GM06990 (cell line): ENCODE measurements at places on chromosomes 6 and 20.

- DNase-seq, result no peak
These were observed 21.4 kb downstream of the EIF2S2 start for GRCh38 chr20:34090645-34091044.

GRCh38 chr6:45645302-45645701 is 267.6 kb upstream of the SUPT3H start:
- no peak for DNase-seq

GRCh38 chr20:63520504-63520933 is at the start of gene PPDPF:
Gene PPDPF (plus strand): TSS chr20:63520765. CDS start chr20:63521309, 544 bp downstream.
- peak; percentile 87 for DNase-seq

- DNase-seq, result no peak
These were observed 87.2 kb downstream of the FKBP5 start for GRCh38 chr6:35601331-35602132.

- DNase-seq, result no peak
These were observed 8.5 kb upstream of the DSE start for GRCh38 chr6:116362276-116362675.

GRCh38 chr20:64055893-64056638 is 6.6 kb upstream of the SOX18 start:
- DNase-seq, result no peak

GRCh38 chr20:58078741-58079522 is 149.5 kb downstream of the ANKRD60 start:
- no peak for DNase-seq

GRCh38 chr6:154632119-154632518 is 101.1 kb upstream of the SCAF8 start:
- no peak for DNase-seq

GRCh38 chr6:135256866-135257265 is 75.8 kb downstream of the MYB start:
- no peak for DNase-seq

- no peak for DNase-seq
These were observed at the start of gene ADTRP for GRCh38 chr6:11778648-11779328. Gene ADTRP (minus strand): TSS chr6:11778803. CDS start chr6:11778759, 44 bp downstream.

GRCh38 chr6:54308289-54308985 is at the start of gene TINAG:
Gene TINAG (plus strand): TSS chr6:54308441. CDS start chr6:54308551, 110 bp downstream.
- no peak for DNase-seq

DNA sequence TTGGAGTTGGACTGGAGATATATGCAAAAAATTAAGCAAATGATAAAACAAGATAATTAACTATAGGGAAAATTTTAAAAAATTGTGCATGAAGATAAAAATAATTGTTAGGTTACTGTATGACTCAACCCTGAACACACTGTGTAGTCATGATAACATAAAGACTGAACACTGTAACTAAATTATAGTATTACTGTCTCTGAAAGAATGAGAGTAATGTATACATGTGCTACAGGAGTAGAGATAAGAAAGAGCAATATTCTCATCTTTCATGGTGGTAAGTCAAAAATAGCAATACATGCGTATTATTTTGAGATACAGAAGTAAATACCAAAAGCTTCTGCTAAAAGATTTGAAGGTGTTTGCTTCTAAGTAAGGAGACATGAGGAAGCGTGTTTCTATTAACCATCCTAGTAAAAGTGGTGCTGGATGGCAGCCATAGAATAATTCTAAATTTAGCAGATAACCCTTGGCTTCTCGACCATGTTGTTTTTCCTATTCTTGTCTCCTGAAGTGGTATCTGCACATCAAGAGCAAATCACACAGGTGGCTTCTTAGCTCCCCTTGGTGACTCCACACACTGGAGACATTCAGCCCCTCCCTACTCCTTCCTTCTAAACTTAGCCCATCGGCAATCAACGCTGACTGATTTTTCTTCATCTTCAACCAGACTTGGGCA is 390.6 kb upstream of the PLCB4 start:
- DNase-seq, result no peak

GRCh38 chr20:62345681-62346370 is 21.3 kb downstream of the LAMA5 start:
- no peak for DNase-seq

DNA sequence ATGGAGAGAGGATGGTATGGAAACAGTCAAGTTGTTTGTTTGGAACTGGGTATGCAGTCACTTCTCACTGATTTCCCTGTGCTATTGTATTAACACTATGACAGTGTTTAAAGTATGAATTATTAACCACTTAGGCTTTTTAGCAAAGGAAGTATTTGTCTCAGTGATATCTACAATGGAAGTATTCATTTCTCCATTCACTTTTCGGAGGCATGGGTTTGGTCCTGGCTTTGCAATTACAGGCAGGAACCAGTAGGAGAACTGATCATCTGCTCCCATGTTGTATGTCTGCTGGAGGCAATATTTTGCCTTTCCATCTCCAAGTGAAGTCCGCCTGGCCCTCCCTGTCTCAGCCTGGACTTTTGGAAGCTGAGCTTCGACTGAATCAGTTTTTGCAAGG is 30.6 kb upstream of the EXOC2 start:
- DNase-seq, result no peak

DNA sequence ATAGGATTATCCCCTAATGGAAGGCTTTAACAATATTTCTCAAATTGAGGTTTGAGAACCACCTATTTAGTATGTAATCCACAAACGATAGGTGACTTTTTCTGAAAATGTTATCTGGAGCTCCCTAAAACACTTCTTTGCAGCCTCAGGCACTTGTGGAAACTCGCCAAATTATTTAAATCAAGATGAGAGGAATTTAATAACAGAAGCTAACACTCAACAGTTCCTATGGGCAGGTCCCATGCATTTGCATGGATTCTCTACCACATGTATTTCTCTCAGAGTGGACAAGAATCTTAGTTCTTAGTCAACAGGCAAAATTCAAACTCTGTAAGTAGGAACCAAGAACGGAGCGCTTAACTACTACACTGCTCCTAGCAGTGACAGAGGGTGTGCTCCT is 20.7 kb downstream of the SOX4 start:
- DNase-seq, result no peak

DNA sequence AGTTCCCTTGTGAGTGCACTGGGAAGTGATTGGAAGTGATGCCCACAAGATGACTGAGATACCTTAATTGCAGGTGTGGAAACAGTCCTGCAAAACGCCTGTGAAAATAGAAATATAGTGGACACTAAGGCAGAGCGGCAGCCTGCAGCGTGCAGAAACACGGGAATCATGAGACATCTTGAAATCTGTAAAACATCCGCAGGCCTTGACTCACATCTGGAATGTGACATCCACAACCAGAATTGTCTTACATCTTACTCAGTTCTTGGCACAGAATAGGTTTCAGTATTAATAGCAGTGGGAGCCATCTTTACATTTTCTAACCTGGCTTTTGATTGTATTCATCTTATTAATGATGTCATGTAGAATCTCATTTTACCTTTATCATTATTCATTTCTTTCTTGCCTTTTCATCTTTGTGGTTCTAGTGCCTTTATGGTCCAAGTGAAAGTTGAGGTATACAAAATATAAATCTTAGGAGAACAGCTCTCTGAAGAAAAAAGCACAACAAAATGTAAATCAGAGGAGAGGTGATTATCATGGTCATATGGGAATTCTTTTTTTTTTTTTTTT is 44.6 kb downstream of the CDYL start:
- DNase-seq, result no peak

DNA sequence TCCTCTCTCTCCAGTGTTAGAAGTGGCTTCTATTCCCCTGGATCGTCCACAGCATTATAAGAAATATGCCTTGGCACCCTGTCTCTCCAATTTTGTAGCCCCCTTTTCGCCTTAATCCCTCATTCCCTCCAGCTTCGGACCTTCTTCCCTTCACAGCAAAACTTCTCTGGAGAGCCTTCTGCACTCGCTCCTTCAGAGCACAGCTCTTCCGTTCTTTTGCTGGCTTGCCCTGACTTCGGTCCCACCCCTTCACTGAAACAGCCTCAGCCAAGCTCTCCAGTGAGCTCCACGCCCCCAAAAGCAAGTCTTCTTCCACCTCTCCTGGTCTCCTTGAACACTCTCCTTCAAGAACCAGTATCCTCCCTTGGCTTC is 134.7 kb upstream of the RNF24 start:
- DNase-seq, result no peak

DNA sequence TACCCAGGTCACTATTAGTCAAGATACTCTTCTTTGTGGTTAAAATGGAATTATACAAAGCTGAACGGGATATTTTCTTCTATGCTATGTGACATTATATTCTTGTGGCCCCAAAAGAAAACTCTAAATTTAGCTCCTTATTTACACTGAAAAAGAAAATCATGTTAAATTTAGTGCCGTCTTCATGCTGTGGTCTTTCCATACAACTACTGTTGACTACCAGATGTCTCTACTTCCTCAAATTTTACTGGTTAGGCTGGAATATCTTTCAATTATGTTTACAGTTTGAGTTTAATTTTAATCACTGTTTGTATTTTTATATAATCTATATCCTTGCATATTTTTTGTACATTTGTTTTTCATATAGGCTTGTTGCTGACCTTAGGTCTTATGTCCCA is 95.6 kb upstream of the FOXO3 start:
- no peak for DNase-seq

GRCh38 chr6:110255211-110255750 is 75.1 kb downstream of the CDC40 start:
- peak; percentile 4 for DNase-seq

DNA sequence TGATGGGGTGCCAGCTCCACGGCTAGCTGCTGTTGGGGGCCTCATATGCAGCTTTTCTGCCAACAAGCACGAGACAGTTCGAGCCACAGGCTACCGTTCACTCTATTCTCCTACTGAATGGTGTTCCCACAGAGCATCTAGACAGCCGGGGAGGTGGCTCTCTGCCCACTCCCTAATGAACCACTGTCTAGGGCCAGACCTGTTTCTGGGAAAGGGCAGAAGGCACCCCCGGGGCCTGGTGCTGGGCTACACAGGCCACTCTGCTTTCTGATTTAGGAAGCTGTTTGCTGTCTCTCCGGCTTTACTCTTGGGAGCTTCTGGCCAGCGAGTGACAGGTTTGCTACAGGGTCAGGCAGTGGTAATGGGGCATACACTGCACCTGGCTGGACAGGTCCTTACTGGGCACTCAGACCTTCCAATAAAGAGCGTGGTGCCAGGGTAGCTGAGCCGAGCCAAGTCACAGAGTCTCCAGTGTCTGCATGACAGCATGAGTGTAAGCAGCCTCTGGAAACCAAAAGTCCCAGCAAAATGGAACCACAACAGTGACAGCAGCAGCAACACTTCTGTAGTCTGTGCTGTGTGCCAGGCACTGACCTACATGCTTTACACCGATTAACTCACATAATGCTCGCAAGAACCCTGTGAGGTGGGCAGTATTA is 8.4 kb downstream of the CCDC167 start:
- no peak for DNase-seq

- DNase-seq, result no peak
These were observed 17.4 kb upstream of the GFOD1 start for GRCh38 chr6:13504611-13505344.

DNA sequence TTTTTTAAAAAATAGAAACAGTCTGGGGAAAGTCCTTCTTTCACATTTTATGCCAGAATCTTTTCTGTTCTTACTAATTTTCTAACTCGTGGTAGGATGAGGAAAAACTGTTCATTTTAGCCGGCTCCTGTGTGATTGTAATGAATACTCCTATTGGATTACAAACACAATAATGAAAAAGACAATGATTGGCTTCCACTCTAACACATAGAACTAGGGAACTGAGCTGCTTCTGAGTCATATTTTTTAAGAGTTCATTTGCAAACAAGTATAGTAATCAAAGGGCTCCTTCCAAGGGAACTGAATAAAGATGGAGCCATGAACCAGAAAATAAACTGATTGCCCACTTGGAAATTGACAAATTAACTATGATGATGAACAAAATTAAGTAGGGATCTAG is 265.3 kb upstream of the TCF21 start:
- DNase-seq, result no peak

GRCh38 chr20:20513720-20514119 is 145.8 kb downstream of the INSM1 start:
- DNase-seq, result no peak

GRCh38 chr6:88360203-88360797 is 194.2 kb upstream of the CNR1 start:
- no peak for DNase-seq

DNA sequence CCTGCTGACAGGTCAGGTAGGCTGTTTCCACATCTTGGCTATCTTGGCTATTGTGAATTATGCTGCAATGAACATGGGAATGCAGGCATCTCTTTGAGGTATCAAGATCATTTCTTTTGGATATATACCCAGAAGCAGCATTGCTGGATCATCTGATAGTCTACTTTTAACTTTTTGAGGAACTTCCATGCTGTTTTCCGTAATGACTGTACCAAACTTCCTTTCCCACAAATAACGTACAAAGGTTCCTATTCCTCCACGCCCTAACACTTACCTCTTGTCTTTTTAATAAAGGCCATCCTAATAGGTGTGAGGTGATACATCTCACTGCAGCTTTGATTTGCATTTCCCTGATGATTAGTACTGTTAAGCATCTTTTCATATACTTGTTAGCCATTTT is 338.7 kb upstream of the RUNX2 start:
- no peak for DNase-seq

DNA sequence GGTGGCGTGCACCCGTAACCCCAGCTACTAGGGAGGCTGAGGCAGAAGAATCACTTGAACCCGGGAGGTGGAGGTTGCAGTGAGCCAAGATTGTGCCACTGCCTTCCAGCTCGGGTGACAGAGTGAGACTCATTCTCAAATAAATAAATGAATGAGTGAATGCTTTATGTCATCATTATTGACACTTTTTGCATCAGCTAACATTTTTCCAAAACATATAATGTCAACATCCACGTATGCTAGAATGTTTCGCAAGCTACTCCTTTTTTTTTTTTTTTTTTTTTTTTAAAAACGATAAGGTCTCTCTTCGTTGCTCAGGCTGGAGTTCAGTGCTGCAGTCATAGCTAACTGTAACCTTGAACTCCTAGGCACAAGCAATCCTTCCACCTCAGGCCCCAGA is 72.2 kb downstream of the SENP6 start:
- no peak for DNase-seq

DNA sequence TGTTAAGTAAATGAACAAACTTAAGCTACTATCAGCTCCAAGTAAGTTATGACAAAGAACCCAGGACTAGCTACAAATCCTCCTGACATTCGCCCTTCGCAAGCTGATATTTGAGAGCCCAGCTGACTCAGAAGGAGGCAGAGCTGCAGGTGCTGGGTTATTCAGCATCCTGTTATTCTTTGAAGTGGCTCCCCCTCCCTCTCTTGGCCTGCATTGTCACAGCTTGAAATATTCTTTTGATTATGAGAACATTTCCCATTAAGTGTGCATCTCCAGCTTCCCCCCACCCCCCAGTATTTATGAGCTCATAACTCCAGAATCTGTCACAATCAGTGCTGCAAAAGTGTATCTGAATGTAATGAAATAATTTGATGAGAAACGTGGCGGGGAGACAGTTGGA is 78.8 kb upstream of the RALY start:
- DNase-seq, result no peak

DNA sequence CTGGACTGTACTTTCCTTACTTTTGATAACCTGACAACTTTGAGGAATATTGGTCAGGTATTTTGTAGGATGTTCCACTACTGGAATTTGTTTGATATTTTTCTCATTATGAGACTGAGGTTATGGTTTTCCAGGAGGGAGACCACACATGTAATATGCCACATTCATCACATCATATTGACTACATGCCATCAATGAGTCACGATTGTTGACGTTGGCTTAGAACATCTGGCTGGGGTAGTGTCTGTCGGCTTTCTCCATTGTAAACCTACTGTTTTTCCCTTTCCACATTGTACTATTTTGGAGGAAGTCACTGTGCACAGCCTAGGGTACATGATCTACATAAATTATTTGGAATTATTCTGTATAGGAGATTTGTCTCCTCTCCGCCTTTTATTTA is 1.4 kb upstream of the STX11 start:
- DNase-seq, result no peak

- no peak for DNase-seq
These were observed 111.0 kb downstream of the SOBP start for GRCh38 chr6:107600936-107601335.

- DNase-seq, result peak; percentile 54
These were observed 34.5 kb downstream of the HLA-A start for GRCh38 chr6:29976588-29977424.
